HFFc6 (cell line): ENCODE measurements at places on chromosomes 5 and 9.

- DNase-seq = no peak
Measured at GRCh38 chr5:150895431-150896428, 9.1 kb downstream of the ZNF300 start.

DNA sequence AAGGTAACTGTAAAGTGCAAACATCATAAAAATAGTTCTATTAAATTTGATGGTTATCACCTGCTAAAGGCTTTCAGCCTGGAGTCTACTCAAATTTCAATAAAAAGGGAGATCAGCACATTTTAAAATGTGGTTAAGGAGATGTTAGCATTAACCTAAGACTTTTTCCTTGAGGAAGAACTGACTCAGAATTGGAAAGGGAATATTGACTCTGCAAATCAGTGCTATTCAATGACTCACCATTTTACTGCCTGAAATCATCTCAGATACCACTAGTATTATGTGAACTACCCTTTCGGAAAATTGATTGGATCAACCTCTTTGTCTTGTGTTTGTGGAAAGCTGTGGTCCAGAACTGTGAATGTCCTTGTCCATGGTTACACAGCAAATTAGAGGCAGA lies 113.3 kb downstream of the ADRB2 start:
- DNase-seq = peak; percentile 74

- no peak for DNase-seq
Measured at GRCh38 chr5:150406103-150406722, 6.5 kb downstream of the CD74 start.

DNA sequence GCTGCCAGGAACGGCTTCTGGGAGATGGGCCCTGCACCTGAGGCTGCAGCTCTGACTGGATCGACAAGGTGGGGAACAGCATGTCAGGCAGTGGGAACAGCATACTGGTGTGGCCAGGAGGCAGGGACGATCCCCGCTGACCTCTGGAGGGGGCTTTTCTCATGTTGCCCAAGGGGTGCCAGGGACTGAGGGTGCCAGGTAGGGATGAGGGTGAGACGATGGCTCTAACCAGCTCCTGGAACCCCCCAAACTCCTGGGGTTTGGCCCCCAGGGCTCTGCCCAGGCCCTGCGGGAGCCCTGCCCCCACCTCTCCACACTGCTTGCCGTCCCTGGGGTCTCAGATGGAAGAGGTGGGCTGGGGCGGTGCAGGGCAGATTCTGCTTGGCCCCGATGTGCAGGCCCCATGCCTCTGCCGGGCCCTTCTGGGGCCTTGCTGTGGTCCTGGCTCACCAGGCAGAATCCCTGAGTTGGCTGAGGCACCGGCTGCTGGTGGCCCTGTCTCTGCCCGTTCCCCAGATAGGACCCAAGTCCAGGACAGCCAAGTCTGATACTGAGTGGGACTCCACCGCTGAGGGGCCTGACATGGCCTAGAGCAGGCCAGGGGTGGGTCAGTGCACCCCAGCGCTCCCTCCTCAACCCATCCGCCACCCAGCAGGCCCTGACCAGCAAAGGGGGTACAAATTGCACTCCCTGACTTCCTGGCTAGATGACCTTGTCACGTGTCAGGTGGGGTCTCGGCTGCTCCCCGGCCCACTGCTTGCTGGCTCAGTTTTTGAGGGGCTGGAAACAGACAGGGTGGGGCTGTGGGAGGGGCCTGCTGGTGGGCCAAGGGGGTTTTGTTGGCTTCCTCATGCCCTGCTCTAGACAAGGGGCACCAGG lies 28.4 kb upstream of the RNF130 start:
- no peak for DNase-seq

GRCh38 chr9:33645706-33646105 lies 121.7 kb downstream of the ANKRD18B start:
- no peak for DNase-seq

DNA sequence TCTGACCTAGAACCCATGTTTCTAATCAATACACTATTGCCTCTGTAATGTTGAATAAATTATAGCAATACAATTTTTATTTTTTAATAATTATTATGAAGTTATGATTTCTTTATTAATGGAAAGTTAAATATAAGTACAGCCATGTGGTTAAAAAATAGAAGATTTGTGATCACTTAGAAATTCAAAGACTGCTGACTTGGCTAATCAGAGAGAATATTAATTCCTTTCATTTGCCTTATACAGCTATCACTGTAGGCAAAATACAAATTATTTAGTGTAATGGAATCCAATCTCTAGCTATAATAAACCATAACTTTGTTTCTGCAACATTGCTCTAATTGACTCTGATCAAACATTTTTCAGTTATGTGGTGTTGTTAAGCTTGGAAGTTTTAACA lies 255.0 kb upstream of the TAS2R1 start:
- no peak for DNase-seq

GRCh38 chr9:131946180-131946579 lies 133.5 kb downstream of the MED27 start:
- DNase-seq = no peak

DNA sequence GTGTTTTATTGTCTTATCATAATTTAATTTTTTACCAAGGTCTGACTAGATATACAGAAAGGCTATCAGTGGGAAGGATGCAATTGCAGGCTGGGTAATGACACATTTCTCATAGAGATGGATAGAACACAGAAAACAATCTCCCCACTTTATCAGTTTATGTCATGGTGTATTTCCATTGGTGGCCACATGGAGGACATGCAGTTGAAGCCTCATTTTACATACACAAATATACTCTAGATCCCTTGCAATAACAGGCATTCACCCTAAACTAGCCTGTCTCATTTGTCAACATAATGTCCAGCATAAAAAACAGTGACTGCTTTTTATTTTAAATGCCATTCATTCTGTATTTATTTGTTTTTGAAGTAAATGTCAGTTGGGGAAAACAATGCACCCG lies 526.3 kb downstream of the GABRG2 start:
- DNase-seq = no peak

- no peak for DNase-seq
Measured at GRCh38 chr5:128681096-128681495, 143.1 kb upstream of the FBN2 start.

- no peak for DNase-seq
Measured at GRCh38 chr5:106093134-106093533, 1577.6 kb downstream of the EFNA5 start.

- no peak for DNase-seq
Measured at GRCh38 chr5:7970816-7971215, 101.9 kb downstream of the MTRR start.

- DNase-seq = no peak
Measured at GRCh38 chr9:76373173-76373783, 20.9 kb downstream of the RFK start.

DNA sequence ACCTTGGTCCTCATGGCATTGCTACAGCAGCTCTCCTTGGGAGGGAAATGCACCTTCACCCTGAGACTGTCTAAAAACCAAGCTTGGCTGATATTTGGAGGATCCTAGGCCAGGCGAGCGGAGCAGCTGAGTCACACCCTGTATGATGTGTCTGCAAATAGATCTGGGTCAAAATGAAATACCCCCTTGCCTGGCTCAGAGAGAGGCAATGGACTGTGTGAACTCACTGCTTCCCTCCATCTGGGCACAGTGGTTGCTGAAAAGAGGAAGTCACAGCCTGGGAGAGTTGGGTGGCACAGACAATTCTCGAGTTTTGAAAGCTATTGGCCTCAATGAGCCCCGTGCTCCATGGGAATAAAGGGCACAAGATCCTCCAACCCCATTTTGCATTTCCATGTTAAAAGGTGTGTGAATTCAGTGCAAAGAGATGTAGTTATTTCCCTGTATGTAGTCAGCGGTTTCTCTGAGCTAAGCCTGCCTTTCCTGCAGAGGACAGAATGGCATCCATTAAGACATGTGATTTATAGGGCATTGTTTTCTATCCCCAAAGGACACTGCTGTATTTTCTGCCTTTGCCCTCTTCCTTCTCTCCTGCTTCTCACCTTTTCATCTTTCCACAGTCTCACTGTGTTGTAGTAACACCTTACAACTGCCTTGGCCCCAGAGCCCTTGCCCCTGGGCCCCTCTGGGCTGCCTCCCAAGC lies 177.2 kb downstream of the GADD45G start:
- DNase-seq = no peak

- DNase-seq = no peak
Measured at GRCh38 chr9:134961331-134962064, 43.8 kb upstream of the FCN1 start.

DNA sequence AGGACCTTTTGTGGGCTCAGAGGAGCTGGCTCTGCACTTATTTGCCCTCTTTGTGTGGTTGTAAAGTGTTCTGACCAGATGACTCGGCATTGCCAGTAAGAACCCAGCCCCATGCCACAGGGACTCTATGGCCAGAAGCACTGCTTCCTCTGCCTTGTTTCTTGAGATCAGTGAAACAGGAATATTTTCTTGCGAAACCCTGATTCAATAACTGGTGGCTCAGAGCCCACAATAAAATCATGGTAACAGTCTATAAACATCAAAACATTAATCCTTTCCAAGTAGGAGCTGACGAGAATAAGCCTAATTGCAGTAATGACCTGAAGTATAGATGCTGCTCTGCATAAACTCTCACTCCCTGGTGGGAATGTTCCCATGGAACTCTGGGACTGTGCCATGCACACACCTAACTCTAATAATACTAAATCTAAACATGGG lies 344.3 kb downstream of the ZNF608 start:
- no peak for DNase-seq

DNA sequence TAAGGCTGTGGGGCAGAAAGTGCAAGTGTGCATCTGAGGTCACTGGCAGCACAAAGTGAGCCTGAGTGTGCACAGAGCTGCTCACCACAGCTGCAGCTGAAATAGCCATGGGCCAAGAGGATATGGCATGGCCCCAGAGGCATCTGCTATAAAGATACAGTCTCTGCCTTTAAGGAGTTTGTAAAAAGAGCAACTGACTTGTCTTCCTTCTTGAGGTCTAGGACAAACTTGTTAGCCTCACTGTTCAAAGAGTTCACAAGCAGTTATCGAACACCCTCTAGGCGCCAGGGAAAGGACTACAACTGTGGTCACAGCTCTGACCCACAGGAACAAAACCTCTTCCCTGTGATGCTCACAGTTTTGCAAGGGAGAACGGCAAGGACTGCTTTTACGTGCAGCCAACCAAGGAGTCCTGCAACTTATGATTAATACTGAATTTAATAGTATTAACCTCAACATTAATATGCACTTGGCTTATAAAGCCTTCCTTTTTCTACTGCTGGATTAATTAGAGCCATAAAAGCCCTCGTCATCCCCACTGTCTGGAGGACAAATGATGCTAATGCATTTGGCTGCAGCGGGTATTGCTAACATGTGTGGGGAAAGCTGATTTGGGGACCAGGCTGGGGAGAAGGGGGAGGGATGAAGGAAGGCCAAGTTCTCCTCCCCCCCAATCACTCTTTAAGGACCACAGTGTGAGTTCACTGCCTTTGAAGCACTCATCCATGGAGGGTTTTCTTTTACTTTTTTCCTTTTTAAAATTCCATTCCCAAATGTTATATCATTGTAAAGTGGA lies 189.8 kb upstream of the TRIM32 start:
- peak; percentile 37 for DNase-seq

- no peak for DNase-seq
Measured at GRCh38 chr5:173323799-173324114, 4.5 kb downstream of the STC2 start.

- DNase-seq = no peak
Measured at GRCh38 chr9:127523312-127523851, 72.1 kb downstream of the LRSAM1 start.

- no peak for DNase-seq
Measured at GRCh38 chr9:70519912-70520724, 105.7 kb upstream of the KLF9 start.

GRCh38 chr9:104907278-104907951 lies 20.5 kb downstream of the ABCA1 start:
- DNase-seq = peak; percentile 58

- no peak for DNase-seq
Measured at GRCh38 chr5:81786496-81786895, 35.6 kb upstream of the SSBP2 start.

GRCh38 chr9:124210697-124211096 lies 47.1 kb upstream of the NEK6 start:
- no peak for DNase-seq

DNA sequence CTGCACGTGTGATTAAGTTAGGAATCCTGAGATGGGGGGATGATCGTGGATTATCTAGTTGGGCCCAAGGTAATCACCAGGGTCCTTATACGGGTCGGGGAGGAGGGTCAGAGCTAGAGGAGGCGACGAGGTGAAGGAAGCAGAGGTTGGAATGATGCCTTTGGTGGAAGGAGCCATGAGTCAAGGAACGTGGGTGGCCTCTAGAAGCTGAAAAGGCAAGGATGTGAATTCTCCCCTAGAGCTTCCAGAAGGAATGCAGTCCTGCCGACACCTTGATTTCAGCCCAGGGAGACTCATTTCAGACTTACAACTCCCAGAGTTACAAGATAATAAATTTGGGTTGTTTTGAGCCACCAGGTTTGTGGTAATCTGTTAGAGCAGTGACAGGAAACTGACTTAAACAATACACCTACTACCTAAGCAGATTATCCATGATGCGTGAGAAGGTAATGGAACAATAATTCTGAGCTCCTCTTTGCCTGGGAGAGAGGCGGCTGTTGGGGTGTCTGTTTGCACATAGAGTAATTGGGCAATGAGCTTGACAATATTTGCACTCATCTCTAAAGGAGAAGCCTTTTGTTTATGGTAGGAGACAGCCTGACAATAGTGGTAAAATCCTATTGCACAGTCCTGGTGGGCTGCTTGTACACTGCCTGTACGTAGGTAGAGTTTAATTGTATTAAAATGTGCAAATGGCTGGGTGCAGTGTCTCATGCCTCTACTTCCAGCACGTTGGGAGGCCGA lies 129.3 kb upstream of the IER5L start:
- no peak for DNase-seq

DNA sequence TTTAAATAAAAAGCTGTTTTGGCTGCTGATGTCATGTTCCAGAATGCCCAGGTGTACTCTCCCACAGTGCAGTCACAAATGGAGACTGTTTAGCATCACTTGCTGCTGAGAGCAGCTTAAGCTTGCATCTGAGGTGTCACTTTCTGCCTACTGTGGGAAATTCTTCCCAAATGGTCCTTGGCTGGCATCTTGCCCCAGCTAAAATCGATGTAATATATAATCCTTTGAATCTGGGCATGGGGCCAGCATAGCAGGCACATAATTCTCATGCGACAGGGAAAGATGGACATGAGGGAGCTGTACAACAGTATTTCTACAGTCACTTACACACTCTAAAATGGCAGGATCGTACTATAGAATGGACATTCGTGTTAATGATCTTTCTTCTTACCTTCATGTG lies 144.3 kb downstream of the MACIR start:
- no peak for DNase-seq

DNA sequence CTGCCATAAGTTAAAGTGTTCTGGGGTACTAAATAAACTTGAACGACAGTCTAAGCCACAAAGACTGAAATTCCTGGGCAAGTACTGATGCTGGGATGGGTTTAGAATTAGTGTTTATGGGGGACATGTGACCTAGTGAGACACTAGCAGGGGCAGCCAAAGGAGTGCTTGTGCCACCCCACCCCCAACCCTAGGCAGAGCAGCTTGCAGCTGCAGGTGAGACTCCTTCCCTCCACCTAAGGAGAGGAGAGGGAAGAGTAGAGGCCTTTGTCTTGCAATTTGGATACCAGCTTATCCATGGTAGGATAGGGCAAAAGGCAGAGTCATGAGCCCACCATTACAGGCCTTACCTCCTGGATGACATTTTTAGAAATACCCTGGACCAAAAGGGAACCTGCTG lies 28.7 kb upstream of the PDE4D start:
- DNase-seq = no peak
